ENCODE measurements at places on chromosomes 5 and 9.

DNA sequence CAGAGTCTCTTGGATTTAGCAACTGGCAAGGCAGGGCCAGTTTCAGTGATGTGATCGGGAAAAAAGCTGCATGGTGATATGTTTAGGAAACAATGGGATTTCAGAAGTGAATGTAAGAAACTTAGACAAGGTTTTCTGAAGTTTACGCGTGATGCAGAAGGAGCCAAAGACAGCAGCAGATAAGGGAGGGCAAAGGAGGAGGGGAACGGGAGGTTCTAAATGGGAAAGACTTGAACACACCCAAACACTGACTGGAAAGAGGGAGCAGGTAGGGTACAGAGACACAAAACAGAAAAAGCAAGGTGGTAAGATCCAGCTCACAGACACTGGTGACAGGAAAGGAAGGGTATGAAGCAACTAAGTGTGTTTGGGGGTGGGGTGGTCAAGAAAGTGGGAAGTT is 115.4 kb downstream of the EPB41L4A start:
- no peak for DNase-seq

DNA sequence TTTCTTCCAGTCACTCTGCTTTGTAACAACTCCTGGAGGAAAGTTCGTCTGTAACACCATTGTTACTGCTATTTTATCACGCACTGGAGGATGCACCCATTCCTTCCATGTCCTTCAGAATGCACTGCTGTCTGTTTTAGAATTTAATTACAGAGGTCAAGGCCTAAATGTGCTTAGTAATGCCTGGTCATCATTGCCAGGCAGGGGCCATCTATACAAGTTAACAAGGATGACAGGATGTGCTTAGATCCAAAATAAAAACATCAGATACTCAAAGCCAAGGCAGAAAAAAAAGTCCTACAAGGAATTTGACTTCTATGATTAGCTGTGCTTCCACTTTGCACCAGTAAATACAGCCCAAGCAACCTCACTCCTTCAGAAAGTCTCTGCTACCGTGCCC is 371.4 kb downstream of the SEMA5A start:
- no peak for DNase-seq

DNA sequence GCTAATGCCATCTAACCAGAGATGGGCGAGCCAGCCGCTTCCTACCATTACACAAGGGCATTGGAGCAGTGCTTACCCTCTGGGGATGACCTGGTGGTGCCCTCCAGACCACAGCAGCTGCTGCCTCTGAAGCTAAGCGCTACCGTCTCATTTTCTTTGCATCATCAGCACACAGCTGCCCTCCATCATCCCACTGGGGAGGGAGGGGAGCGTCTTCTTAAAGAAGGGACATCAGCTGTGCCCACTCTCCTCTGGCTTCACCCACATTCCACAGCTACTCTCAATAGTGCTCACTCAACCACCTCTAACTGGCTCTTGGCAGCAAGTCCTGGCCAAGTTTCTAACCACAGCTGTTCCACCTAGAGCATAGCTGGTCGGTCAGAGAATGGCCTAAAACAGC is 503.4 kb downstream of the NFIB start:
- no peak for DNase-seq

DNA sequence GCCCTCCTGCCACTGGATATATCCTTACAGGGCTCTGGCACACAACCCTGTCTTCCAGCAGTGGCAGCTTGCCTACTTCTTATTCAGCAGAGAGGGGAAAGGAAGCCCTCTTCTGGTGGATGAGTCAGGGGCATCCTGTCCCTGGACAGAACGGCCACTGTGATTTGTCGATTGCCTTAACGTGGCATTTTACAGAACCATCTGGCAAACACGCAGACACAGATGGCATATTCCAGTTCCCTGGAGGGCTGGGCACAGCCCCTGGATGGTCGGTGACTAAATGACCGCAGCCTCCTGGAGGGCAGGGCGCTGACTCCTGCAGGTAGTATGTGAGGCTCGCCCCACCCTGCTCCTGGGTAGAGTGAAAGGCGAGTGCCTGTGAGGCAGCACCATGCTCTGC is 62.1 kb downstream of the DCP2 start:
- DNase-seq = no peak

- no peak for DNase-seq
These were observed 525.2 kb downstream of the AGTPBP1 start for GRCh38 chr9:85216601-85217000.

All from CD4-positive, alpha-beta T cell treated with Interleukin-2 at 100 ng/mL for 4 hours (primary cell).